ENCODE measurements at places on chromosomes 16 and 17.

- DNase-seq = no peak
Measured at GRCh38 chr17:41547921-41548843, 20.1 kb upstream of the KRT19 start.

DNA sequence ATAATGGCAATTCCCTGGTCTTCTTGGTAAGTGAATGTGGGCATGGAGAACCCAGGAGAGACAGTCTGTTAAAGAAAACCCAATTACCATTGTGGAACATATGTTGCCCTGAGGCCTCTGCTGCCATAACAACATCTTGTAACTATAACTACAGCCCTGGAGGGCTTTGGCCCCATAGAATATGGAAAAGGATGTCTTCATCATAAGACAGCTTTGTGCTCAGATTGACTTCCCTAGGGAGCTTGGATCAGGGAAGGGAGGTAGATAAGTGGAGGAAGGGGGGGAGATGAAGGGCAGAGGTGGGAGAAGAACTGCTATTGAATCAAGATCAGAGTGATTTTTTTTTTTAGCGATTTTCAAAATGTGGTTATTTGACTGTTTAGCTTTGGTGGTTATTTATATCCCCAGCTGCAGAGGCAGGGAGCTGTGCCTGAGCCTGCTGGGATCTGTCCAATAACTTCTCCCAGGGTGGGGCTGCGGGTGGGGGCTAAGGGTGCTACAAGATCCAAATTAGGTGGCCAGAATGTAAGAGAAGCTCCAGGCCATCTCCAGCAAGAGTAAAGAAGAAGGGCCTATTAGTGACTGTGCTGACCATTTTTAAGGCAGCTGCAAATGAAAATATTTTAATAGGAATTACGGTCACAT is 5.3 kb upstream of the KAT7 start:
- DNase-seq = no peak

GRCh38 chr16:17770104-17770503 is 299.3 kb upstream of the XYLT1 start:
- no peak for DNase-seq

DNA sequence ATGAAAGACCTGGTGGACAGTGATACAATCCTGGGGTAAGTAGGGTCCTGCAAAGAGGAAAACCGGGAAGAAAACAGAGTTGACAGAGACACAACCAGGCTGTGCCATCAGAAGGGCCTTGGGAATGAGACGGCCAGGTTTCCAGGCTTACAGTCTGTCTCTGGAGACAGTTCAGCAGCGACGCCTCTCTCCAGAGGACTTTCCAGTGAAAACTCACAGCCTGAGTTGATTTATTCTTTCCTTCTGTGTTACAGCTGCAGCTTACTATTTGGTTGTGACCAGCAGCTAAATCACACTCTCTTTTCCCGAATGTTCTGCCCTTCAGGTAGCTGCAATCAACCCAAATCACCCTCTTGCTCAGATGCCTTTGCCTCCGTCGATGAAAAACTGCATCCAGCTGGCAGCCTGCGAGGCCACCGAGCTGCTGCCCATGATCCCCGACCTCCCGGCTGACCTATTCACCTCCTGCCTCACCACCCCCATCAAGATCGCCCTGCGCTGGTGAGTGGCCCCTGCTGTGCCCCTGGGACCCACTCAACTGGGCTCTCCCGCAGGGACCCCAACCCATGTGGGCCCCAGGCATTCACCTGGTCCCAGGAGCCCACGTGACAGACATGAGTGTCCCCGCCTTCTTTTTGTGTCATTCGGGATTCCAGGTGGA is 209.2 kb downstream of the RPTOR start:
- DNase-seq = no peak

DNA sequence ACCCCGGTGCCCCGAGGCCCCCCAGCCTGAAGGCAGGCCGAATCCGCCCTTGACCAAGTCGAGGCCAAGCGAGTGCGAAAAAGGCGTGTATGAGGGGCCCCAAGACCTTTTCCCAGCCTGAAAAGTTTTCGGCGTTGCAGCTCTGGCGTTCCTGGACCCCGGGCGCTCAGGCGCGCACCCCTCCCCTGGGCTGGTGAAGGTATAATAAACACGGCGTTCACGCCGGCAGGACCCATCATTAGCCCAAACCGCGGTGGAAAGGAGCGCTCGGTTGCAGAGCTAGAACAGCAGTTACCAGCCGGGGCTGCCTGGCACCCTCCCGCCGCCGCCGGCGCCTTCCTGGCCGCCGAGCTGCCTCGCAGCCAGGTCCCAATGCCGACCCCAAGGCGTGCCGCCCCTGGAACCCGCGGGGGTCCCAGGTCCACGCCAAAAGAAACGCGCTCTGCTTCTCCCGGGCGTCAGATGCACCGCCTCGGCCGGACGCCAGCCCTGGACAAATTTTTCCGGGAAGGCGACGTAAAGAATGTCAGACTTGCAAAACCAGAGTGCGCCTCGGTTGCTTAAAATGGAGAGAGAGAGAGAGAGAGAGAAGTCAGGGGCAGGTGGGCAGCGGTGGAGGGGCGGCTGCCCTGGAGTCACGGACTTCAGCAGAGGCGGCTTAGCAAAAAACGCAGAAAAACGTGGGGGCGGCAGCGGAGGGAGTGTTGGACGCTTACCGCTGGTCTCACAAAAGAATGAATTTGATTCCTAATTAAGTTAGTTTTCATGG is 11.5 kb upstream of the FOXF1 start:
- DNase-seq = no peak

DNA sequence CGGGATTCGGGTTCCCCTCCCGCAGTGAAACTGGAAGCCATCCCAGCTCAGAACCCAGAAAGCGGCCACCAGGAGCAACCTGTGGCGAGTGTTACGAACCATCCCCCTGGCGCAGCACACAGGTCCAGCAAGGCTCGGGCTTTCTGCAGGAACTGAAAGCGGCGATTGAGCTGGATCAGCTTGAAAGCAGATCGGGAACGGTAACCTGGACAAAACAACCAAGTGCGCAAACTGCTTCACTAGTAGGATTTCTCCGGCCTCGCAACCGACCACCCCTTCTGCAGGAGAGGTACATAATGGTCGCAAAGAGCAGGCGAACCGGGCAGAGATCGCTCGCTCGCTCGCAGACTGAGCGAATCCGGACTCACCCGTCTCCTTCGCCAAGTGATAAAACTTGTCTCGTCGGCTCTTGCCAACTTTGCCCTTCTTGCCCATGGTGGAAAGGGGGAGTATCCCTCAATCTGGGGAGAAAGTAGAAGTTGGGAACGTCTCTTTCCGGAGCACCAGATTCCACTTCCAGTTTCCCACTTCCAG is 696 bp upstream of the PSMC5 start:
- no peak for DNase-seq

GRCh38 chr16:11743308-11744074 is 834 bp upstream of the TXNDC11 start:
- DNase-seq = no peak

DNA sequence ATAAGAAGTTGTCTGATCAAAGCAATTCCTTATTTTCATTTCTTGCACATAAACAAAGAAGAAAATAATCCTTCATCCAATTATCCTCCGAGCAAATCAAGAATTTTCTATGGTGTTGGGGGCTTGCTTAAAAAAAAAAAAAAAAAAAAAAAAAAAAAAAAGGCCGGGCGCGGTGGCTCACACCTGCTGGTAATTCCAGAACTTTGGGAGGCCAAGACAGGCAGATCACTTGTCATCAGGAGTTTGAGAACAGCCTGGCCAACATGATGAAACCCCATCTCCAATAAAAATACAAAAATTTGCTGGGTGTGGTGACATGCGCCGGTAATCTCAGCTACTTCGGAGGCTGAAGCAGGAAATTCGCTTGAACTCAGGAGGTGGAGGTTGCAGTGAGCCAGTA is 19.3 kb downstream of the CNP start:
- no peak for DNase-seq

- no peak for DNase-seq
Measured at GRCh38 chr16:49639739-49640431, 216.0 kb downstream of the ZNF423 start.

DNA sequence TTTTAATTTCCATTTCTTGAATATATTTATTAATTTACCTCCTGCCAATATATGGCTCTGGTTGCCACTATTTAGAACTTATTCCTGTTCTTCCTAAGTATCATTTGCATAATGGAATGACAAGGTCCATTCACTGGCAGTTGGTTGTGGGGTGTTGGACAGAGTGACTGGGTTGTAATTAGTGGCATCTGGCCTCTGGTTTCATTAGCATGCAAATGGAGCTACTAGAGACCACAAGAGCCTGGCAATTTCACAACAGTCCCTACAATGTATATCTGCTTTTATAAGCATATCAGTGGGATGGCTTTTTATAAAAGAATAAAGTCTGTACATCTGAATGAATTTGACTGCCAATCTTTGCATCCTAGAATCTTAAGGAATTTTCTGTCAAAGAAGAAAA is 1030.9 kb upstream of the CDH8 start:
- DNase-seq = no peak

DNA sequence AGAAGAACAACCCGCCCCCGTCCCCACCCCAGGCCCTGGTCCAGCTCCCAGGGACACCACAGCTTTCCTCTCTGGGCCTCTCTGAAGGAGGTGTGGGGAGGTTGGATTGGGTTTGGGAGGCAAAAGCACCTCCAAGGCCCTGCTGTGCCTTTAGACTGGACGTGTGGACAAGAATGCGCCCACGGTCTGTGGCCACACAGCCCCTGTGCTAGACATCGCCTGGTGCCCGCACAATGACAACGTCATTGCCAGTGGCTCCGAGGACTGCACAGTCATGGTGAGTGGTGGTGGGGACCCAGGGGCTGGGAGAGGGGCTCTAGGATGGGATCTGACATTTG is 3.0 kb downstream of the CORO1A start:
- no peak for DNase-seq

DNA sequence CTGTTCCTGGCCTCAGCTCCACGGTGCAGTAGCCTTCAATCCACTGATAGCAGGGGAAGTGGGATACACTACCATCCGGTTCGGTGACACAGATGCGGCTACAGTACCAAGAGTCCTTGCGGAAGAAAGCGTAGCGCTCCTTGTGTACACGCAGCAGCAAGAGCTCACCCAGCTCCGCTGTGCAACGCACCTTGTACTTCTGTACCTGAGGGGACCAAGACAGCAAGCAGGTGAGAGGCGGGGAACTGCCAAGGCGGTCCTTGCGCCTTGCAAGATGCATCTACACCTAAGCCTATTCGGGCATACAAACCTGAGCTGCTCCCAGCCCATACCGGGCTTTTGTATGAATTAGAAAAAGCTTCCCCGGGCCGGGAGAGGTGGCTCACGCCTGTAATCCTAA is 1.5 kb downstream of the ALOXE3 start:
- DNase-seq = no peak

- no peak for DNase-seq
Measured at GRCh38 chr17:43550754-43551153, 4.6 kb upstream of the ETV4 start.

GRCh38 chr16:85200471-85201278 is 88.4 kb upstream of the CIBAR2 start:
- no peak for DNase-seq

GRCh38 chr16:57764341-57765159 is 29.0 kb downstream of the KATNB1 start:
- no peak for DNase-seq

- no peak for DNase-seq
Measured at GRCh38 chr17:17279316-17279715, 1.7 kb downstream of the COPS3 start.

- no peak for DNase-seq
Measured at GRCh38 chr17:36017799-36018198, at the start of gene CCL23. CCL23 (minus strand) TSS chr17:36017972; CDS start chr17:36017897, 75 bp downstream.

DNA sequence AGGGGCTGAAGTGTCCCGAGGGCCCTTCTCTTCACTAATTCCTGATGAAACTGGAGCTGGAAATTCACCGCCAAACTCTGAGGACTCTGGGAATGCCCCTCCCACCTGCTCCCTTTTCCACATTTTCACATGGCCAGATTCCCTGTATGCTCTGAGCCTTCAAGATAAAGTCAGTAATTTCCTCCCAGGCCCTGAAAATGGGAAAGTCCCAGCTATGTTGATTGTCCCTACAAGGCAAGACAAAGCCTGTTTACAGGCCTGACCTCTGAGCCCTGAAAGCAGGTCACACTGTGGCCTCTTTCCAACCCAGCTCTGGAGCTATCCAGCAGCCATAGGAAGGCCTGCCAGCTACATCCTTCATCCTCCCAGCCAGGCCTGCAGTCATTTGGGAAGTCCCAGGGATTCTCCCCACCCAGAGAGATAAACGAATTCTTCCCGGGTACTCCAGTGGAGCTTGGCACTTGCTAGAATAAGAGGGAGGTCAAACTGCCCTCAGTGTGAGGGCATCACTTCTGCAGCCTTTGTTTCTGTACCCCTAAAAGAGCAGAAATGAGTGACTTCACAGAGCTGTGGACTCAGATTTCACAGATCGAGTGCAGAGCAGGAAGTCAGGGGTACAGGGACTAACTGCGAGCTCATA is 19.6 kb upstream of the CCL2 start:
- DNase-seq = no peak

GRCh38 chr17:74211141-74211911 is 2.0 kb upstream of the TTYH2 start:
- no peak for DNase-seq
